Kidney tubule cell (primary cell): ENCODE measurements at places on chromosomes 5 and 9.

GRCh38 chr5:170070556-170071412 is 34.9 kb upstream of the FOXI1 start:
- peak; percentile 36 for DNase-seq

GRCh38 chr9:88242879-88243278 is 104.6 kb upstream of the SPATA31C2 start:
- DNase-seq: no peak

GRCh38 chr5:54742417-54742891 is 224.9 kb downstream of the SNX18 start:
- peak; percentile 70 for DNase-seq

DNA sequence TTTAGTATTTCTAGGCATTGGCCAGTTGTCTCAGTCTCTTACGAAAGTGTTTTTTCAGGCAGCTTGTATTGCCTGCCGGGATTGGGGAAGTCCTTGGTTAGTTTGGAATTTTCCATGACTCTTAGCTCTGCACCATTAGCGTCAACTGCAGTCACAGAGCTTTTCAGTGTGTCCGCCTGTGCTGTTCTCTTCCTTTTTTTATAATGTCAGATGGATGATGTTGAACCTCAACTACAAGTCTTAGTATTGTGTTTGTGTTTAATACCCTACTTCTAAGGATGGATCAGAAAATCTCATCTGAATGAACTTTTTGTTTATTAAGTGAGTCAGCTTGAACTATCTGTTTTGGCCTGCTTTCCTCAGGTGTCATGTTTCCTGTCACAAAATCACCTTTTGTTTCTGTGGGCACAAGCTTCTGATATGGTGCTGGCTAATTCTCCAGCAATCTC is 33.1 kb downstream of the ATP6V0E1 start:
- peak; percentile 65 for DNase-seq
